ENCODE measurements at places on chromosomes 7 and 10.
A peak's percentile ranks its signal among the peaks of the same experiment; 100 is the strongest.

GRCh38 chr7:70726951-70727378 lies 405.0 kb upstream of the GALNT17 start:
- no peak for DNase-seq

GRCh38 chr7:49624611-49625010 lies 148.8 kb upstream of the VWC2 start:
- no peak for DNase-seq

- DNase-seq: no peak
These were observed 106.3 kb downstream of the INPP5A start for GRCh38 chr10:132643709-132644526.

- DNase-seq: no peak
These were observed 20.3 kb upstream of the CPXM2 start for GRCh38 chr10:123911866-123912265.

GRCh38 chr7:74084722-74085578 lies 1.3 kb downstream of the LIMK1 start:
- DNase-seq: no peak

- no peak for DNase-seq
These were observed 35.2 kb downstream of the GBF1 start for GRCh38 chr10:102280397-102281101.

DNA sequence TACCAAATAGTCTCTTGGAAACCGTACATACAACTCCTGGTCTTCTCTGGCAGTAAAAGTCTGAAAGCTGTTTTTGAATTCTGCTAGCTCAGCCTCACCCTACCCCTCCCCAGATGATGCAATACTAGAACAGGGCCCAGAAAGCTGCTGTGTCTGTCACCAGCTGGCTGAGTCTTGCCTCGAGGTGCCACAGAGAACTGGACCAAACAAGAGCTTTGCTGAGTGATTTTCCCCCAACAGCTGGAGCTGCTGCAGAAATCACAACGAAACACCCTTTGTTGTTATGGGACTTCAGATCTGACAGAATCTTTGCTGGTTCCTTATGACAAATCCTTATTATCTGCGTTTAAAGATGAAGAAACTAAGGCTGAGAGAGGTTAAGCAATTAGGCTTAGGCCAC lies 134.1 kb downstream of the SPAG6 start:
- DNase-seq: no peak

- DNase-seq: no peak
These were observed 76.1 kb downstream of the ADD3 start for GRCh38 chr10:110083884-110084283.

- DNase-seq: no peak
These were observed 57.8 kb downstream of the CYP51A1 start for GRCh38 chr7:92076509-92076908.

DNA sequence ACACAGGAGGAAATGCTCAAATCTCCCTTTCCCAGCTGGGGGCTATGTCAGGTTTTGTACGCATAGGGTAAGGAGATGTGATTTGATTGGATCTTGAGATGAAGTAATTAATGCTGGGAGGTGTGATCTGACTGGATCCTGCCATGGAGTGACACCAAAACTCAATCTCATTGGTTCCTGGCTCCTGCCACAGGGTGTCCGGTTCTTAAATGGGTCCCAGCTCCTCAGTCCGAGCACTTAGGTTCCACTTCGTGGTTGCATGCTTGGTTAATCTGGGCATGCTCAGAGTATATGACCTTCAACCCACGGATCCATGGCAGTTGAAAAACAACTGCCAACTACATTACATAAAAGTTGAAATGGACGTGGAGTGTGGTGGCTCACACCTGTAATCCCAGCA lies 3.1 kb upstream of the ZNF12 start:
- no peak for DNase-seq

- DNase-seq: no peak
These were observed 17.2 kb upstream of the NME8 start for GRCh38 chr7:37831244-37831643.

DNA sequence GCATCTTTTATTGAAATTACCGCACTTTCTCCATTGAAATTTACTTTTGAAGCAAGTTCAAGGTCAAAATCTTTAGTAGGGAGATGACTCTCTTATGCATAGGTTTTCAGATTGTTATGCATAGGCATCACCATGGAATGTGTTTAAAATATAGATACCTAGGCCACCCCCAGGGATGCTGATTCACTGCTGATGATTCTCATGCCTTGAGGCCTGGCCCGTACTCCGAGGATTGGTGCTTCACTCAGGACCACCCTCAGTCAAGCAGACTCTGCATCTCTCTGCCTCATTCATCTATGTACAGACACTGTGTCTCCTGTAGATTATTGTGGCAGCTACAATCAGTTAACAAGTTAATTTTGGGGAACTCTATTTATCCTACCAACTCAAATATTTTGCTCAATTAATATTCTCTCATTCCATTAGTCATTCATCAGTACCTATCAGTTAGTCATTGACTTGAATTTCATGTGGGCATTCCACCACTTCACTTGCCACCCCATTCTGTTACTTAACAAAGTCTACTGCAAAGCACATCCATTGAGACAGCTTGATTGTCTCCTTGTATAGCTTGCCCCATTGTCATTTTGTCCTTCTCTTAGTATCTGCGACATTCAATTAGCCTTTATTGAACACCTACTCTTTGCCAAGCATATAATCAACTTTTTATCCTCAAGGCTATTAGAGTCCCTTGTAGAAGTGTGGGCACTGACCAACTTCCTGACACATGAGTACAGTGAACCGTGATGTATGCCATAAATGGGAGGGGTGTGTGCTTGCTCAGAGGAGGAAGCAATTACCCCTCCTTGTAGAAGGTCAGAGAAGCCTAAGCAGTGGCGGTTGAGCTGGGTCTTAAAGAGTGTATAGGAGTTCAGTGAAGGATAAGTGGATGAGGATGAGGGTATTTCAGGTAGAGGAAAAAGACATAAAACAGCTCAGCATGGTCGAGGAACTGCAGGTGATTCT lies 255.6 kb upstream of the BMPER start:
- no peak for DNase-seq

DNA sequence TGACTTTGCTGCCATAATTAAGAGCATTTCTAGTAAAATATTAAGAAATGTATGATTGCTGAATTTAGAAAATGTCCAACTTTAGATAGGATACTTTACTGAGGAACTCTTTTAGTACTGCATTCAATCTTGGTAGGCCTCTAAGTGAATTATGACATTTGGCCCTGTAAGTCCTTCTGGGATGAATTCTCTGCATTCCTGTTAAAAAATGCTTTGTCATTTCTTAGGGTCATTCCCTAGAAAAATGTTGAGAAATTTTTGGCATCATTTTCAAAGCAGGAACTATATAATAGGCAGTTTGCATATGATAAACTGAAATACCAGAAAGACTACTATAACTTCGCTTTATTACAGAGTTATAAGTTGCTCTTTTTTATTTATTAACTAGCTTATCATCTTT lies 69.3 kb upstream of the PRR15 start:
- DNase-seq: no peak

DNA sequence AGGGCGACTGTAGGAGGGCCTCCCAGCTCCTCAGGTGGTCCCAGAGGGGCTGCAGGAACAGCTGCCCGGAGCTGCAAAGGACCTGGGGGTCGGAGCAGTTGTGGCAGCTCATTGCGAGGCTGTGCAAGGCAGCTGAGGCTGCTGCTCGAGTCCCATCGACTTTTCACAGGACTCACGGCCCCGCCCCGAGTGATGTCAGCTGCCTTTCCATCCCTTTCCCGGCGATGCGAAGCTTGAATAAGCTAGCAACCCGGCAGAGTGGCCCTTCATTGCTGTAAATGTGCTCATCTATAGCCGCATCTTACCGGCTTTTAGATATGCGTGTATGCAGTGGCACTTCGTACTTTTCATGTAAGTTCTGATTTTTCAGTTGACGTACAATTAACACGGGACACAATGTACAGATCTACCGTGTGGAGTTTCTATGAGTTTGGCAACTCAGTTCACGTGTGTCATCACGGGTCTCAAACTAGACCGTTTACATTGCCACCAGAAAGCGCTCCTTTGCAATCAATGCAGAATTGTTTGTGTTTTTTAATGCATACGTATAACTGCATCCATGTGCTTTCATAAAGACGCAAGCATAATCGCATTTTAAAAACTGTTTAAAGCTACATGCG lies at the start of gene CH25H:
Gene CH25H, minus strand, starts transcription at position 137 of the 620 bp plus-strand sequence. Its CDS starts 25 bp downstream, at position 112.
- peak; percentile 32 for DNase-seq

DNA sequence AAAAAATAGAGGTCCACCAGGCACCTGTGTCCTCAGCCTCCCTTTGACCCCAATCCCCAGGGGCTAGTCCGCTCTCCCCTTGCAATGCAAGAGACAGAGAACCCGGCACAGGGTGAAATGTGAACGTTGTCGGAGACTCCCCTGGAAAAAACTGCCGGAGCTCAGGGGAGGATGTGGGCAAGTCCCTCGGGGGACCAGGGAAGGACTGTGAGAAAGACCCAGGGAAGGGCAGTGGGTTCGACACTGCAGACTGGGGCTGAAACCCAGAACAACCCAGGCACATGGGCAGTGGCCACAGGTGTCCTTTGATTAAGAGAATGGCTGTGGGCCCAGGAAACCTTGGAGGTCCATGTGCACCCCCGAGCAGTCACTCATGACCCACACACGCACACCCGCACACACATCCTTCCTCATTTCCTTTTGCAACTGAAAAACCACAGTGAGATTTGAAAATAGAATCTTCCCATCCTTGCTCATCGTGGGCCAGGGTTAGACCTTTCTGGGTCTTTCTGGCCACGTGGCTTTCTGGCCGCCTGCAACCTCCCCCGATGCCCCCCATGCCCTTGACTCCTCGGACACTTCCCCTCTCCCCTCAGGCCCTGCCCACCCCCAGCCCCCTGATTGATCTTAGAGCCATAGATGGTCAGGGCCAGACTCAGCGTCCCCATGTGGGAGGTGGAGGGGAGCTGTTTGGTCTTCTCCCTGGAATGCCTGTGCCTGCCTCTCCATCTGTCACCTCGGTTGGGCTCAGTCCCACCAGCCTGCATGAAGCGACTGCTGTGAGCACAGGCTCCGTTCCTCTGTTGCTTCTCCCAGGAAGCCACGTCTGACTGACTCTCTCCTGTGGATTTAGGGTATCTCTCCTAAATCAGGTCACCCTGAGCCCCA lies 7.9 kb downstream of the LAT2 start:
- DNase-seq: no peak

DNA sequence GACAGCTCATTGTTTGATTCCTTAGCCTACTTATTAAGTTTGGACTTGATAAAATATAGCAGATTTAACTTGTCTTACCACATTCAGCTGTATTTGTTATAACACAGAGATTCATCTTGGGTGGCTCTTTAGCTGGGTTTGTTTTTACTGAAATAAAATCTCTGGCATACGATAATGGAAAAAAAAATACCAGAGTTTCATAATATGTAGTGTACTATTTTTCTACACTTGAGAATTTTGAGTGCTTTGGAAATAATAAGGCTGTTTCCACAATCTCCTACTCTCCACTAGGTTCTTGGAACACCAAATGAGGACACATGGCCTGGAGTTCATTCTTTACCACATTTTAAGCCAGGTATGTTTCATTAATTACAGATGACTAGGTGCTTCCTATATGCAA lies 218.6 kb upstream of the FZD1 start:
- DNase-seq: no peak

- no peak for DNase-seq
These were observed 35.9 kb upstream of the FZD1 start for GRCh38 chr7:91228327-91228726.

DNA sequence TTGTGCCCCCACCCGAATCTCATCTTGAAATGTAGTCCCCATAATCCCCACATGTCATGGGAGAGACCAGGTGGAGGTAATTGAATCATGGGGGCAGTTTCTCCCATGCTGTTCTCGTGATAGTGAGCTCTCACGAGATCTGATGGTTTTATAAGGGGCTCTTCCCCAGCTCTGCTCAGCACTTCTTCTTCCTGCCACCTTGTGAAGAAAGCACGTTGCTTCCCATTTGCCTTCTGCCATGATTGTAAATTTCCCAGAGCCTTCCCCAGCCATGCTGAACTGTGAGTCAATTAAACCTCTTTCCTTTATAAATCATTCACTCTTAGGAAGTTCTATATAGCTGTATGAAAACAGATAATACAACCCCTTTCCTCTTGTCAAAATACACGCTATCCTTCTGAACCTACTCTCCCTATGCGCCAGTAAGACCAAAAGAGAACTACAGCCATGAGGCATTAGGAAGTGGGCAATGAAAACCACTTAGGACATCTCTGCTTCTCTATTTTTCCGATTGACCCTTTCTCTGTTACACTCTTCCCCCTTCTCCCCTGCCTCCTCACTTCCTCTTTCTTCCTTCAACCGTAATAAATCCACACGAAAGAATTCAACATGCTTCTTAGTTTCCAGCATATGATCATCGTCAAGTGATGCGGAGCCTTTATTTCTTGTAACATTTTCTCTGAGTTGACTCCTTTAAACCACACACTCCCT lies 101.2 kb upstream of the WDR11 start:
- no peak for DNase-seq

GRCh38 chr7:130901209-130901783 lies 167.3 kb upstream of the KLF14 start:
- DNase-seq: no peak

DNA sequence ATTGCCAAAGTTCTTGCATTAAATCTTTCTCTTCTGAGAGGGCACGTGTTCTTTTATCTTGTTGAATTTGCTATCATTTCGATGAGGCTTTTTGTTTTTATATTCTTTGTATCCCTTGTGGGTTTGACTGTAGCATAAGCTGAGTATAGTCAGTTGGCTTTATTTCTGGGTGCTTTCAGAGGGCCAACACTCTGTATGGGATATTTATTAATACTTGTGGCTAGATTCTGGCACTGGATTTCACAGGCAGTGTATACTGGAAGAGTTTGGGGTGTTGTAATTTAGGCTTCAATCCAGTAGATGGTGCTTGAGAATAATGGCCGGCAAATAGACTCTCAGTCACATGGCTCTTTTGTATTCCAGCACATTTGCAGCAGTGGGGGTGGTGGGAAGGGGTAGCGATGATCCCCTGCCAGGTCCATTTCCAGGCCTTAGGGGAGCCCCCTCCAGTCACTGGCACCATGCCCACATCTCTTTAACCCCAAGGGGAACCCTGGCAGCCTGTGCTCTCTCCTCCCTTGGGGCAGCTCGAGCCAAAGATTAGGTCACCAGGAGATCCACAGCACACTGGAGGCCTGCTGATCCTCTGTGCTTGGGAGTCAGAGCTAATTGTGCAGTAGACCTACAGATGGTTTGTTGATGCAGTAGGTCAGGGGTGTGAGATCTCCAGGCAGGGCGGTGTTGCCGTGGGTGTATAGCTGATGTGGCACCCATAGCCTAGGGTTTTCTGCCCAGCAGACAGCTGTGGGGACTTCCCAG lies 81.8 kb downstream of the PTPN20 start:
- no peak for DNase-seq

GRCh38 chr10:98265403-98266378 lies 2.3 kb downstream of the LOXL4 start:
- no peak for DNase-seq

GRCh38 chr10:30365278-30365677 lies 16.2 kb upstream of the MTPAP start:
- DNase-seq: no peak

DNA sequence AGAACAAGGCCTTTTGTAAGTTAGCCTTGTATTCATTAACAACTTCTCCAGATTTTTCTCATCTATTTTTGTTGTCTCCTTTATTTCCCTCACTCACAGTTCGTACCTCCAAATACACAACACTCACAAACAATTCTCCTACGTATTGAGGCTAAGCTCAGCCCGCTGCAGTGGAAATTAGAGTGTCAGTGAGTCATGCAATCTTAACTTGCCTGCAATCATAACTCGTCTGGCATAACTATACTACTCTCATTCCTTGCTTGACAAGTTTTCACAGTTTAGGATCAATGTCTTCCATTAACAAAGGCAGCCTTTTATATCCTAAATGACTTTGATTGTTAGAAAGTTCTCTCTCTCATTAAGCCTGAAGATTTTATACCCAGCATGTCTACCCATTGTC lies 23.8 kb downstream of the TMEM196 start:
- DNase-seq: no peak

Data from T-helper 9 cell (primary cell).